ENCODE measurements at places on chromosomes 4 and X.
A peak's percentile ranks its signal among the peaks of the same experiment; 100 is the strongest.

DNA sequence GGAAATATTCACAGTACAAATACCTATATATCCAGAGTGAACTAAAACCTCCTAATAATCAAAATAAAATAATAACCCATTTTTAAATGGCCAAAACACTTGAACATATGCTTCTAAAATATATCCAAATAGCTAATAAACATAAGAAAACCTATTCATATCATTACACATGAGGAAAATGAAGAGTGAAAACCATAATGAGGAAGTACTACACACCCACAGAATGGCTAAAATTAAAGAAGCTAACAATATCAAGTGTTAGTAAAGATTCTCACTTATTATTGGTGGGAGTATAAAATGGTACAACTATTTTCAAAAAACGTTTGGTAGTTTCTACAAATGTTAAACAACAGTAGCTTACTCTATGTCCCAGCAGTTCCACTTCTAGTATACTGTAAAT is 92.1 kb downstream of the KLHL13 start:
- no peak for DNase-seq

DNA sequence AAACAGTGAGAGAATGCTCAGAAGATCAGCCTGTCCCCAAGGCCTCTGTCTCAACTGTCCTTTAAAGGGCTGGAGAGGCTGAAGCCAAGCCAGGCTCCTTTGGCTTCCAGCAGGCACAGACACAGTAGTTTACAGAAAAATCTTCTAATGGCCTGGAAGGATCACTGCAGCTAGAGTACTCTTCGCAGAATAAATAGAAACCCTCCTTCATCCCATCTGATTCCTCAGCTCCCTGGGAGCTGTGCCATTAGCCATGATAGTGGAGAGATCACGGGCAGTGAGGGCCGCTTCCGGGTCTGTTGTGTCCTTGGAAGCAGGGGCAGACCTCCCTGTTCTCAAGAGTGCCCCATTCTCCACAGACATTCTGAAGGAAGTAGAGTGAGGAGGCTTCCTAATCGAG is 63.1 kb downstream of the CCNI start:
- no peak for DNase-seq

DNA sequence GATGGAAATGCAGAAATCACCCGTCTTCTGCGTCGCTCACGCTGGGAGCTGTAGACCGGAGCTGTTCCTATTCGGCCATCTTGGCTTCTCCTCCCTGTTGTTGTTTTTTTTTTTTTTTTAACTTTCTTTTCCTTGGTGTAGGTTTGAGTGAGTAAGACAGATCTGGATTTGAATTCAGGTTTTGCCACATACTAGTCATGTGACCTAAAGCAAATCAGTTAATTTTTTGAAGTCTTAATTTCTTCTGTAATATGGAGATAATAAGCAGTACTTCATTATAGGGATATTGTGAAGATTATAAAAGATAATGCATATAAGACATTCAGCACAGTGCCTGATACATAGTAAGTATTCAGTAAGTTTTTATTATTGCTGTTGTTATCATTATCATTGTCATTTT is 41.5 kb upstream of the BRS3 start:
- no peak for DNase-seq

GRCh38 chr4:148077581-148077980 is 345.7 kb downstream of the ARHGAP10 start:
- DNase-seq = no peak

- no peak for DNase-seq
Measured at GRCh38 chr4:33029976-33030375, 2309.8 kb downstream of the PCDH7 start.

GRCh38 chr4:40719008-40719623 is 30.6 kb upstream of the NSUN7 start:
- no peak for DNase-seq

- no peak for DNase-seq
Measured at GRCh38 chrX:16664626-16665025, 14.7 kb downstream of the S100G start.

DNA sequence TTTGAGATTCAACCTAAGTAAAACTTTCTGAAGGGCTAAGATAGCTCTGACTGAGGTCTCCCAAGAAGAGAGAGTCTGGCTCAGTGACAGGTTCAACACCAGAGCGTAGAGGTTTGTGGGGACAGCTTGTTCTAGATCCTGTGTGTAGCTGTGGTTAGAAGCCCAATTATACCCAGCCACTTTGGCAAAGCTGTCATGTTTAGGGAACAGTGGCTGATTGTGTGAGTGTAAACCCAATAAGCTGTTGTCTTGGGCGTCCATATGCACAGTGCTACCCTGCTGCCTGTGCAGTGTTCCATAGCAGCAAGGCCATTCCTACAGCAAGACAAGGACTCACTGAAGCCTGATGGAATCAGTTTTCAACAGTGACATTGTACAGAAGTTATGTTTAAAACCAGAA is 11.2 kb upstream of the SCRG1 start:
- no peak for DNase-seq

- DNase-seq = no peak
Measured at GRCh38 chr4:40173470-40173875, 23.4 kb upstream of the RHOH start.

DNA sequence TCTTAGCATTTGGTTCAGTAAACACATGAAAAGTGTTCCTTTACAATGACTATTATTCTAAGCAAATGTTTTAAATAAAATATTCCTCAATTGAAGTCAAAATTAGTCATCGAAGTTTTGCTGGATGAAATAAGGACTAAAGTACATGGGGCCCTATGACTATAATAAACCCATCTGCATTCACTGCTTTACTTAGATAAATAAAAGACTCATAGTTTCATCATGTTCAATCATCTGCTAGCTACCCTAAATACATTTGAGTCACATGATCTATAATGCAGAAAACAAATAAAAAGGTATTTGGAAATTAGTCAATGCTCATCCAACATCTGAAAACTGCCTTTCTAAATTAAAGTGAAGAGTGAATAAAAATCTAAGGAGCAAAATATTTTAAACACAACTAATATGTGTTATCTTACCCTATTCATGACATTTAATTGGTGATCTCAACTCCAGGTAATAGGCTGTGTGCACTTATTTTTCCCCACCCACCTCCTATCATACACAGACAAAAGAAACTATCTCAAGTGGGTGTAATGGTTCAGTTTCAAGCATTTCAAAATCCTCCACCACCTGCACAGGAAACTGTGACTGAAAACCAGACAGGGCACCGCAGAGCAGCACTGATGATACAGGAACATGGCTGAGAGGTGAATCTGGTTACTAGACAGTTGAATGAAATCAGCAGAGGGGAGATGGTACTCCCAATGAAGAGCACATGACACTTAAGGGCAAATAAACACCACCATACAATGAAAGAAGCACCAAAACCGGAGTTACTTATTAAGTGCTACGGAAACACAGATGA is 78.6 kb downstream of the CAMK2D start:
- peak; percentile 78 for DNase-seq

DNA sequence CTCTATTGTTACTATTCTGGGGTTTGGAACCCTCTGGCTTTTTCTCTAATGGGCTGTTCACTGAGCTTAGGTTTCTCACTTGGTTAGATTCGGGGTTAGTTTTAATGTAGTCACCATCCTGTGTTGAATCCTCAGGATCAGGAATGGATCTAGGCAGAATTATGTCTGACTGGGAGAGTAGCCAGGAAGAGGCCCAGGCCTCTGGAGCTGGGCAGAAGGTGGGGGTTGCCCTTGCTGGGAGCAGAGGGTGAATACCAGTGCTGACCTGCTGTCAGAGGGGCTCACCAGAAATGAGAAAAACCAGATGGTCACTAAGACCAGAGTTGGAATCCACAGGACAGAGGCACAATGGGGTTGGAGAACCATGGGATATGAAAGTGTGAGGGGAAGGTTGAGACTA is 126.6 kb upstream of the SLC4A4 start:
- DNase-seq = no peak

- no peak for DNase-seq
Measured at GRCh38 chr4:5815641-5816040, 77.2 kb downstream of the CRMP1 start.

DNA sequence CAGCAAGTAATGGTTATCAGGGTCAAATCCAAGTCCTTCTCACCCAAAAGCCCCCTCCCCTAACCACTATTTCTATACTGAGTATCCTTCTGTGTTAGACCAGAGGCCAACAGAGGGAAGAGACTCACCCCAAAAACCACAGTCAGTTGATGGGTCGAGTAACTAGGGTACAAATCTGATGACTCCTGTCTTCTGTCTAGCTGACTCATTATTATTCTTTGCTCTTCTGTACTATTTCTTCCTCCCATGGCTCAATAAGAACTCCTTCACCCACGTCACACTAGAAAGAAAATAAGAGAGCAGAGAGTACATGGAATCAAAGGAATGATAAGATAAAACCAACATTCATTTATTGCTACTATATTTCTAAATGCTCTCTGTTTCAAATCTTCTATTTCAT is 2.0 kb downstream of the RAB40A start:
- DNase-seq = no peak

DNA sequence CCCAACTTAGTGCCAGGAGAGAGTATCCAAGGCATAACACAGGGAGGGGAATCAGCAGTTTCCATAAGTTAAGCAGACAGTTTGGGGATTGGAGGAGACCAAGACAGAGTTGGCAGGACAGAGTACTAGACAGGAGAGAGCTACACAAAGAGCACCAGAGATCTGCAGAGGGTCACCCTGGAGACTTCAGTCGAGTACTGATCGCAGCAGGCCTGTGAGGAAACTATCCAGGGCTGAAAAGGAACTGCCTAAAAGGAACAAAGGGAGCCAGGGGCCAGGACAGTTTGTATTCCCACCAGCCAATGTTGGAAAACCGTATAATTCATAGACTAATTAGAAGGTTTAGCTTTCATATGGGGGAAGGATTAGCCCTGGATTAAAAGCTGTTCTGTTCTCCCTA is 80.6 kb upstream of the ENPP6 start:
- no peak for DNase-seq

- no peak for DNase-seq
Measured at GRCh38 chrX:72492499-72492898, 80.1 kb downstream of the HDAC8 start.

GRCh38 chr4:110367156-110367555 is 108.8 kb upstream of the ENPEP start:
- DNase-seq = no peak

DNA sequence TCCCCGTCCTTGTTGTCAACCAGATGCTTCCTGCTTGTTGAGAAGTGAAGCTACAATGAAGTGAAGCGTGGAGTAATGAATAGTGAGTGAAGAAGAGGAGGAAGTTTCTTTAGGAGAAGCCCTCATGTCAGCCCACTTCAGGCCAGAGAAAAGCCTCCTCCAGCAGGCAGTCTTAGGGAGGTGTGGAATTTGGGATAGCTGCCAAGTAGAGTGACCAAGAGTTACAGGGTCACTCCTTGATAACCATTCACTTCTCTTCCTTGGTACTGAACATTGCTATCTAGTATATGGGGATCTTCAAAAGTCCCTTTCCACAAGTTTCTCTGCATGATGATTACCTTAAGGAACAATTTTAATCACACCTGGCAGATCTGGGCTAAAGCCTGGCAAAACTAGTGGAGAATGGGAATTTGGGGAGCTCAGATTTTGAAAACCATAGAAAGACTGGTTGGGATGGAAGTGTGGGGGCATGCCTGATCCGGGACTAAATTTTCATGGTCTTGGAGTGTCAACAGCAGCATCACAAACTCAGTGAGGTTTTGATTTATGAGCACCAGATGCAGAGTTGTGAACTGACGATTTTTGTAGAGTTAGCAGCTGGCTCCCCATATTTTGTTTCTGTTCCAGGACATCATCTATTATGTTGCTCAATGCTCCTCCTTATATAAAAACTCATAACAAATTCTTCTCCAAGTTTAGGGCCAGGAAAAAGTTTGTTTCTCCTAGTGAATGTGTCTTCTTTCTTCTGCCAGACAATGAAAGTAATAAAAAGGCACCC is 53.1 kb downstream of the IGSF1 start:
- no peak for DNase-seq

GRCh38 chr4:824461-825062 is 1.4 kb downstream of the CPLX1 start:
- peak; percentile 41 for DNase-seq

DNA sequence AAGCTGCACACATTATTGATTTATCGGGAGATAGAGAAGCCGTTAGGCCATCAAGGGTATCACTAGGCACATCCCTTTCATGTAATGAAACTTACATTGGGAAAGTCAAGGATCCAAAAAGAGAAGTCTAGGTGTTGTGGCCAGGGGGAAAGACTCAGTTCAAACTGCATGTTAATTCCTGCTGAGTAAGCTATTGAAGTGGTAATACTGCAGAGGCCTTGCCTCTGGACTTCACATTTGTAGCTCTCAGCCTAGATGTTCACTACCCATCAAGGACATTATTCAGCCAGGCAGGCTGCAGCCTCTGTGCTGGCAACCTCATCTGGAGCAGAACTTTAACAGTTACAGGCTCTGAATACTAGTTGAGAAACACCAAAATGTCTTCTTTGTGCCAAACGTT is 2094.5 kb upstream of the AGA start:
- DNase-seq = no peak

- DNase-seq = no peak
Measured at GRCh38 chrX:74519870-74520269, 94.6 kb downstream of the RLIM start.

- DNase-seq = no peak
Measured at GRCh38 chrX:24002792-24003191, 24.2 kb downstream of the KLHL15 start.

- DNase-seq = no peak
Measured at GRCh38 chr4:41865981-41866798, 69.0 kb upstream of the TMEM33 start.

DNA sequence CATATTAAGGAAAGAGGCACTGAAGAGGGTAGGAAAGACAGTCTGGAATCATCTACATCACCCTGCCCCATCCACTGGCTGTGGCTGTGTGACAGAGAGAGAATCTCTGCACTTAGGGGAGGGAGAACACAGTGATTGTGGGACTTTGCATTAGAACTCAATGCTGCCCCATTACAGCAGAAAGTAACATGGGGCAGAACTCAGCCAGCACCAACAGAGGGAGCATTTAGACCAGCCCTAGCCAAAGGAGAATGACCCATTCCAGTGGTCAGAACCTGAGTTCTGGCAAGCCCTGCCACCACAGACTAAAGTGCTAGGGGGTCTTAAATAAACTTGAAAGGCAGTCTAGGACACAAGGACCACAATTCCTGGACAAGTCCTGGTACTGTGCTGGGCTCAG is 37.9 kb downstream of the ZNF330 start:
- DNase-seq = no peak
